ENCODE measurements at places on chromosomes 6 and 20.

DNA sequence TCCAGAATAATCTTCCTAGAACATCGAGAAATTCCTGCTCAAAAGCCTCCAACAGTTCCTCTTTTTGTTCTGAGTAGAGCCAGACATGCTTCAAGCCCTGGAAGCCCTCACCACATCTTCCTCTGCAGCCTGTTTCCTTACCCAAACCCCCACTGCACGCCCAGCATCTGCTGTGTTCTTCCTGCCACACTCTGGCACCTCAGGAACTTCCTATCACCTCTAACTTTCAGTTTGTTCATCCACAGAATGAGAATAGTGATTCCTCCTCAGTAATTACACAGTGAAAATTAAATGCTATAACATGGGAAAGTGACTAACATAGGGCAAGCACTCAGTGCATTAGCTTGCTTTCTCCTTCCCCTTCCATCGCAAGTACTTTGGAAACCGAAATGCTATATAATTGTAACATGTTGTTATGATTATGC is 26.3 kb downstream of the C6orf89 start:
- DNase-seq = no peak

DNA sequence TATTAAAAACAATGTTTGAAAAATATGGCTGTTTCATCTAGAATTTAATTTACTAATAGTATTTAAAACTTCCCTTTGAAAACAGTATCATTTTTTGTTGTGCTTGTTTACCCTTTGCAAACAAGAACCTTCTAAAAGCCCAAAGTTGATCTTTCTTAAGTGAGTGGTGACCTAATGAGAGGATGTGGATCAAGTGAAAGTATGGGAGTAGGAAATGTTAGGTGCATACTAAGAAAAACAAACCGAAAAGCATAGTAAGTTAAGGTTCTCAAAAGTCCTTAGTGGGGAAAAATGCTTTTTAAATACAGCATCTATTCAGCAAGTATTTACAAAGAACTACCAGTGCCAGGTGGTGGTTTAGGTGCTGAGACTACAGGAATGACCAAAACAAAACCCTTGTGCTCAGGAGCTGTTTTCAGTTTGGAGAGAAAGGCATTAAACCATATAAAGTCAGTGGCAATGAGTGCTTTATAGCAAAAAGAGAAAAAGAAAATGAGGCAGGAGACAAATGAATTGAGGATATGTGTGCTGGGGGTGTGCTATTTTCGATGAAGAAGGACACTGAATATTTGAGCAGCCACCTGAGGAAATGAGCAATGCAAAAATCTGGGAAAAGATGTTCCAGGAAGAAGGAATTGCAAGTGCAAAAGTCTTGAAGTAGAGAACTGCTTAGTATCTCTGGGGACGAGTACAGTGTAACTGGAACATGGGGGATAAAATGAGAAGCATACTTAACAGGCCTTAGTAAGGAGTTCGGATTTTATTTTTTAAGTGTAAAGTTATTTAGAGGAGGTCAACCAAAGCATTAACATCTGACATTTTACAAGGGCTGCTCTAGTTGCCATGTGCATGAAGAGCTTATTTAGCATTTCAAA is 24.0 kb downstream of the RNF146 start:
- DNase-seq = no peak

GRCh38 chr6:36493319-36493718 is 50.5 kb downstream of the KCTD20 start:
- DNase-seq = no peak

DNA sequence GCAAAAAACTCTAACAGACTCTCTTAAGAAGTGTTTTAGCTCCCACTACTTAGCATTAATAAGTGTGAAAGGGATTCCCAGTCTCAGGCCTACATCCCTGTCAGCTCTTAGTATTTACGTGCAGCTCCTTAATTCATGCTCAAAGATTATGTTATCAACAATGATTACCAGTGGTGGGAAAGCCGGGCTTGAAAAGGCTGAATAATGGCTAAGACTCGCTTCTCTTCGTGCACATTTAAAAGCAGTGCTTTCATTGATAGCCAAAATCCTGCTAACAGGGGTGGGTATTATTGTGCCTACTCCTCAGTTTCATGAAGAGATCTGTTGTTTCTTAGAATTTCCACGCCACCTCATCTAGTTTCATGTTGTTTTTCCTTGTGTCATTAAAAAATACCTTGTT is 518.8 kb downstream of the GRIK2 start:
- no peak for DNase-seq

DNA sequence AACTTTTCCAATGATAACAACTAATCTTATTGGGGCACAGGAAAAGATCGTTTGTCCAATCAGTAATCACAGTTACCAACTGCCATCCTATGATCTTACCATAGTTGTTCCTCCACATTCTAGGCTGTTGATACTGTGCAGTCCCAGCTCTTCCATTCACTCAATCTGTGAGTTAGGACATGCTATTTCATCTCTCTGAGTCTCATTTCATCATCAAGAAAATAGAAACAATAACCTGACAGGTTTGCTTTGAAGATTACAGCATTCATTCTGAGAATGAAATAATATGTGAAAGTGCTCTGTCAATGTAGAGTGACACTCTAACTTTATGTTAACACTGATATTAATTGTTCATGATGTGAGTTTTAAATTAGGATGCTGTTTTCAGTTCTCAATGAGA is 89.8 kb downstream of the KIF13A start:
- DNase-seq = no peak

DNA sequence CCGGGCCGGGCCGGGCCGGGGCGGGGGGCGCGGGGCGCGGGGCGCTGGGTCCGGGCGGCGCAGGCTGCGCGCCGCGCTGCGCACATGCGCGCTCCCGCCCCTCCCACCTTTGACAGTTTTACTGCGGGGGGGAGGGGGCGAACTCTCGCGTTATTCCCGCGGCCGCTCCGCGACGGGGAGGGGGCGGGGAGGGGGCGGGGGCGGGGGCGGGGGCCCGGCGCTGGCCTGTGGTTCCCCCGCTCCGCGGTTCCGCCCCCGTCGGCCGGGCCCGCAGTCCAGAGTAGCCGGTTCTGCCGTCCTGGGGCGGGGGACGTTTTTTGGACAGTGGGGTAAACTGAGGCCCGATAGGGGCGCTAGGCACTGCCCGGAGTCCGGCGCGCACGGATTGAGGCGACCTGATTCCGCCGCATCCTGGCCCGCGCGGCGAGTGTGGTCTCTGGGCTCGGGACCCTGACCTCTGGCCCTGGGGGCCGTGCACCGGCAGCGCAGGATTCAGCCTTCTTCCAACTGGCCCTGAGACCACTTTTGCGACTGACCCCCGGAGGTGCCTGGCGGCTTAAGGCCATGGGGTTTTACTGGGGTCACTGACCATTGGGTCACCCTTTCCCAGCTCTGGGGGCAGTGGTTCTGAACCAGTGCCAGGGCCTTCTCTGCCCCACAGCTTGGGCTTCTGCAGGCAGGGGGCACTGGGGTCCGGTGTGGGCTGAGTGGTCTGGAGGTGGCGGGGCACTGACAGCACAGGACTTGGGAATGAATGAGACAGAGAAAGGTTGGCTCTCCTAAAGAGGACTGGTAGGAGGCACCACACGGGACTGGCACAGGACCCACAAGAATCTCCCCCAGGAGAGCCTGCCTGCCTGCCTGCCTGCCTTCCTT is at the start of gene ZNF512B:
Gene ZNF512B (minus strand): TSS at position 93 of the 876 bp plus-strand sequence. CDS start 1,980 bp downstream, outside the sequence.
- peak; percentile 30 for DNase-seq

DNA sequence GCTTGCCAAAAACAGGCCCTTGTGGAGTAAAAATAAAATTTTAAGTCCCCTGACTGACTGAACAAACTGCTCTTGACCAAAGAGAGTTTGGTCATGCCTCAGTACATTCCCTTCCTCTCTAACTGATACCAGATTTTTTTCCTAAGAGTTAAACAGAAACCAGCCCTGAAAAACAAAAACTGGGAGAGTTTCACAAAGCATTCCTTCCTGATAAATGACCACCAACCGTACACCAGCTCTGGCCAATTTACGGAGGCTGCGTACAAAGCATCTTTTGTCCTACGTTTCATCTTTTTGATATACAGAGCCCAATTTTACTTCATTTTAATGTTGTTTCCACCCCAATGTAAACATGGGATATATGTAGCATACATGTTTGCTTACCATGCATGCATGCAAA is 477.4 kb upstream of the HTR1E start:
- no peak for DNase-seq

DNA sequence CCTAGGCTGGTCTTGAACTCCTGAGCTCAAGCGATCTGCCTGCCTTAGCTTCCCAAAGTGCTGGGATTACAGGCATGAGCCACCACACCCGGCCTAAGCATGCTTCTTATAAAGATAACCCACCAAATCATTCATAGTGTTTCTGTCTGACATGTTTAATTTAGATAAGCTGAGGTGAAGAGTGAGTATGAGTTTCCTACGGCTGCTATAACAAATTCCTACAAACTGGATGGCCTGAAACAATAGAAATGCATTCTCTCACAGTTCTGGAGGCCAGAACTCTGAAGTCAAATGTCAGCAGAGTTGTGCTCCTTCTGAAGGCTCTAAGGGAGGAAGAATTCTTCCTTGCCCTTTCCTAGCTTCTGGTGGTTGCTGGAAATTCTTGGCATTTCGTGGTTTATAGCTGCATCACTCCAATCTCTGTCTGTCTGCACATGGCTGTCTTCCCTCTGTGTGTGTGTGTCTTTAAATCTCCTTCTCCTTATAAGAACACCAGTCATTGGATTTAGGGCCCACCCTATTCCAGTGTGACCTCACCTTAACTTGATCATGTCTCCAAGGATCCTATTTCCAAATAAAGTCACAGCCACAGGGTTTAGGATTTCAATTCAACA is 29.9 kb downstream of the MAPK13 start:
- DNase-seq = no peak

- no peak for DNase-seq
Measured at GRCh38 chr6:22666586-22666985, 97.2 kb downstream of the HDGFL1 start.

GRCh38 chr6:24949020-24949569 is 13.3 kb upstream of the RIPOR2 start:
- no peak for DNase-seq

GRCh38 chr6:43334466-43335095 is 26.0 kb upstream of the CRIP3 start:
- DNase-seq = peak; percentile 58

- peak; percentile 35 for DNase-seq
Measured at GRCh38 chr6:72911463-72912155, 289.7 kb downstream of the KCNQ5 start.

DNA sequence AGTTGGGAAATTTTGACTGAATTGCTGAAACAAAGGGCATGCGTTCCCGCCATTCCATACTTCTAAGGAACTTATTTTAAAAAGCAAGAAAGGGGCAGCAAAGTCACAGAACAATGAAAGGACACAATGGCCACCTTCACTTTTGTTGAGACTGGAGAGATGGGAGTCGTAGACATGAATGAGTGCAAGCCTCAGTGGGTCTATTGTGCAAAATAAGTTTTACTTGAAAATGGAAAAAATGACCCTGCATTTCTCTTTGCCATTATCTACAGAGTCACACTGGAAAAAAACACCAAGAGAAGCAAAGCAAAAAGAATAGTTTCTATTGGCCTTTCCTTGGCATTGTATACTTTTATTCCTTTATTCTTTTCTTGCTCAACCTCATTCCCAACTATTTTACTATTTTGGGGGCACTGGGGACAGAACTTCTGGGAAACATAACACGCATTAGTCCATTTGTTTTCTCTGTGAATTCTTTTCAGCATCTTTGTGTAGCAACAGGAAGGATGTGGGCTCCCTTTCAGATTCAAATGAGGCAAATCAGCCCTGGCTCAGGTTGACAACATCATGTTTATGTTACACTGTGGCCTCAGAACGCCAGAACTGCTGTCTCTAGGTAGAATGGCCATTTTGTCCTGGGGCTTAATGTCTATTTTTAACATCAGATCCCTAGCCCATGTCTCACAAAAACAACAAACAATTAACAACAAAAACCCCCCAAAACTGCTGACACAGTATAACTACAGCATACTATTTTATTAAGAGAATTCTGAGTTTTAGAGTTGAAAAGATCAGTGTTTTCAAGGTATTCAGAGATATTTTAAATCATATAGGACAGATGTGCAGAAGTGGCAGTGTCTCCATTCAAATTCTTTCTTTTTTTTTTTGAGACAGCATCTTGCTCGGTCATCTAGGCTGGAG is 122.2 kb downstream of the FYN start:
- DNase-seq = no peak

GRCh38 chr6:118370722-118371121 is 177.4 kb upstream of the PLN start:
- DNase-seq = no peak

- DNase-seq = no peak
Measured at GRCh38 chr6:112956696-112957535, 609.8 kb downstream of the RFPL4B start.

- no peak for DNase-seq
Measured at GRCh38 chr6:137084865-137085617, 40.3 kb upstream of the IL20RA start.

DNA sequence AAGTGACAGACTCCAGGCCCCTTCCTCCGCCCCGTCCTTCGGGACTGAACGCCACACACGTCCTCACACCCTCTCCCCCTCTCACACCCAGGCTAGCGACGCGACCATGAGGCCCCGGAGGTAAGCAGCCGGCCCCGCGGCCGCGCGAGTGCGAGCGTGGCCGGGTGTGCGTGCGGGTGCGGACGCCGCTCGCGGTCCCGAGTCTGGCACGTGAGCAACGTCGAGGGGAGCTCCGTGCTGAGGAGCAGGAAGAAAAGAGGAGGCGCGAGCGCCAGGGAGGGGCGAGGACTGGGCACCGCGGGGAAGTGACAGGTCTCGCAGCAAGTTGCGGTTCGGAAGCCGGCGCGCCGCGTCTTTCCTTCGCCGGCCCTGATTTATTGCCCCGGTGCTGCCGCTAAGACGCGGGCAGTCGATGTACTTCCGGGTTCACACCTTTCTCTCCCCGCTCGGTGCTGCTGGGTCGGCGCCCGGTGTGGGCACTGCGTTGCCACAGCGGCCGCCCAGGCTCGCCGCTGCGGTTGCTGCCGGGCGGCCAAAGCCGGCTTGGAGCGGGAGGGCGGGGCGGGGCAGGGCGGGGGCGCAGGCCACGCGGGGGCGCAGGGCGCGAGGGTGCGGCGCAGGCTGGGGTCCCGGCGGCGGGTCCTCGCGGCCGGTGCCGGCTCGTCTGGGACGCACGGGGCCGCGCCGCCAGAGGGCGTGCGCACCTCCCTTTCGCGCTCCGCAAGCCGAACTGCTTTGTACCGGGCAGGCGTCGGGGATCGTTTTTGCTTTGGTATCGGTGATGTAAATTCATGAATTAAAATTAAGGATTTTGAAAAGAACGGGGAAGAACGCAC is 15.8 kb upstream of the LIN28B start:
- DNase-seq = no peak

- no peak for DNase-seq
Measured at GRCh38 chr6:33116841-33117711, 41.3 kb downstream of the HLA-DPB1 start.

- DNase-seq = no peak
Measured at GRCh38 chr6:145275787-145276186, 459.5 kb downstream of the EPM2A start.

Measured in NCI-H1105 treated with DMSO at 0.1 percent for 48 hours (cell line).